ENCODE measurements at places on chromosomes 2 and 18. TPM values are rescaled to one million over a fixed set of nuclear protein-coding genes. Genes with fewer than 3 reads are reported as not detected.

Gene LHCGR
- not detected for total RNA-seq

Gene LIMS3
- total RNA-seq, result 6.1 TPM

Gene MBP
- 54.1 TPM for total RNA-seq

Gene SERPINB13
- total RNA-seq, result not detected

Gene CHRNG
- total RNA-seq, result not detected

Gene SNED1
- total RNA-seq, result 105 TPM

Gene SCN3A
- 3.1 TPM for total RNA-seq

Gene AP1S3
- total RNA-seq, result 16.8 TPM

Gene MTERF4
- 73.4 TPM for total RNA-seq

Gene DCDC2C
- not detected for total RNA-seq

Gene ALPG
- total RNA-seq, result not detected

Gene MC5R
- not detected for total RNA-seq

Gene ZNF2
- 6.9 TPM for total RNA-seq

Gene EPAS1
- 41.5 TPM for total RNA-seq

Gene RBM45
- total RNA-seq, result 27.1 TPM

Gene ALKAL2
- total RNA-seq, result 1.3 TPM

Gene CXCR1
- total RNA-seq, result not detected

Gene RAB17
- total RNA-seq, result 0.54 TPM

Gene PIEZO2
- total RNA-seq, result 1.6 TPM

Gene CPO
- total RNA-seq, result not detected

Gene LRP1B
- total RNA-seq, result 0.36 TPM

Gene ST8SIA3
- total RNA-seq, result 0.08 TPM

Gene DPP4
- total RNA-seq, result 203 TPM

Gene CROCC2
- 0.41 TPM for total RNA-seq

Gene IL36G
- not detected for total RNA-seq

Gene LCT
- total RNA-seq, result not detected

Gene MC2R
- not detected for total RNA-seq

Data from fibroblast of the aortic adventitia (primary cell).